GM04503 (cell line): ENCODE measurements at places on chromosomes 1 and 21.

DNA sequence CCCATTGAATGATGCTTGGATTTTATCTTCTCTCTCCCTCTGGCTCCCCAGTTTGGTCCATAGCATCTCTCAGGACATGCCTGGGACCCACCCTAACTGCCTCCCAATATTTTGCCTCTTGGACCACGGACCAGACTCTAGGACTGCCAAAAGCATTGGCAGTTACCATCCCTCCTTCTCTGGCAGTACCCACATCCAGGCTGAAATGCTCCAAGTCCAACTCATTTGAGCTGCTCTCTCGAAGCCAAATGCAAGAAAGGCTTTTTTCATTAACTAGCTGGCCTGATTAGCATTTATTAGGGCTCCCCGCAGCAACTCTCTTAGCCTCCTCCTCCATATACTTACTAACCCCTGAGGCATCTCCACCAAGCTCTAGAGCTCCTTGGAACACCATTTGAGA, 140.0 kb upstream of the GRIK3 start:
- no peak for DNase-seq

DNA sequence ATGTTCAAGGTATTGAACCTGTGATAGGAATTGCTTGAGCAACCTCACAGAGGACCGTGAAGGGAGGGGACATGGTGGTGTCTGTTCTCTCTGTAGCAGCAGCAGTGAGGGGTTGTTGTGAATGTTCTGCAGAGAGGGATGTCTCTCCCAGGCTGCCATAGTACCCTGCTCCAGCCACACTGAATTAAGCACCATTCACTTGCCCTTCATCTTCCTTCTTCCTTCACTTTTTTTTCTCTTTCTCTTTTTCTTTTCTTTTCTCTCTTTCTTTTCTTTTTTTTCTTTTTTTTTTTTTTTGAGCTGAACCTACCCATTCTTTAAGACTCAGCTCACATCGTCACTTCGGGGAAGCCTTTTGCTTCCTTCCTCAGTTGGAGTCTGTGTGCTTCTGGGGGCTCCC, 89.5 kb downstream of the CNIH3 start:
- DNase-seq = no peak

DNA sequence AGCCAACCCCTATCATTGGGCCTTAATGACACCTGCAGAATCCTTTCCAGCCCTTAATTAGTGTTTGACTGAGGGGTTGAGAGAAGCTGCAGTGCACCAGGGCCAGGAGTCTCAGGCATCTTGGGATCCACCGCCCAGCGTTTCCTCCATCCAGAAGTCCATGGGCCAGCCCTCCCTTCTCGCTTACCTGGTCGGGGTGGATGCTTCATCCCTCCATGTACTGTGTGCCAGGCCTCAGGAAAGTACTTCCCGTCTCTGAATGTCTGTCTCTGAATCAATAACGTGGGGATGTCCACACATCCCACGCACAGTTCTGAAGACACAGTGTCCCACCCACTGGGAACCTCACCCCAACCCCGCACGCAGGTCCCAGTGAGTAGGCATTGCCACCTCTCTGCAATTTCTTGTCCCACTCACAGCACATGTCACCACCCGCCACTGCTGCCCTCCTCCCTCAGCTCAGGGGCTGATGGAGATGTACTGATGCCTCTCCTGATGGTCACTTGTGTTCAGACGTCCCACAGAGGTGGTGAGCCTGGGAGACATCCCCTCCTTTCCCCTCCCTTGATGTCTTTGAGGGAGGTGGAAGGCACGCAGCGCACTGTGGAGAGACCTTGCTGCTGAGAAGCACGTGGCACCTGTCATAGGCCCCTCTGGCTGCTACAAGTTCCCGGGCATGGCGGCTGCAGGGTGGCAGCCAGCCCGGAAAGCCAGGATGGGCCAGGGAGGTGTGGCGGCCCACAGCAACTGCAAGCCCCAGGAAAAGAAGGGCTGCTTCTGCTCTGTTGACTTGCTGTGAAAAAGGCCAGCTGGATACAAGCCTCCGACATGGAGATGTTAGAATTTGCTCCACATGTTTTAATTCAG, 29.4 kb upstream of the PRSS38 start:
- no peak for DNase-seq

DNA sequence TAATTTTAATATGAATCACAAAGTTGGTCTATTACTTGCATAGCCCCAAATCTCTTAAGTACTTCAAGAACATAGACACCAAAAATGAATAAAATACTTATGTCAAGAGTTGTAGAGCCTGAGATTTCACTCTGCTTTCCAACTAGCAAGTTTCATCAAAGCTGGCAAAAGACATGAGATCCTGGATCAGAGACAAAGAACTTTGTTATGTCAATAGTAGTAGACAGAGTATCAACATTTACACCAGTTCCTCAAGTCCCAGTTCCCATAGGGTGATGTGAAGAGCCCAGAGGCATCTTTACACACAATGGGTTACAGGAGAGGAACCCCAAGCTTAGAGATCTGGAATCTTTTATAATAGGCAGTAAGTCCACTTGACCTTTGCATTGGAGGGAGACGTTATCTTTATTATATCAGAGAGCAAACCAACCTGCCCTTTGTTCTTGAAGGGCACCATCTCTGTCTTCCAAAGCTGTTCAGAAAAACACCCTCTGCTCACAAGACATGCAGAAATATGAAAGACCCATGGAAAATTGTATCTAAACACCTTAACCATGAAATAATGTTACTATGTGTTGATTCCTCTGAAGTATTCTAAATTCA, 174.4 kb upstream of the GALNT2 start:
- no peak for DNase-seq

DNA sequence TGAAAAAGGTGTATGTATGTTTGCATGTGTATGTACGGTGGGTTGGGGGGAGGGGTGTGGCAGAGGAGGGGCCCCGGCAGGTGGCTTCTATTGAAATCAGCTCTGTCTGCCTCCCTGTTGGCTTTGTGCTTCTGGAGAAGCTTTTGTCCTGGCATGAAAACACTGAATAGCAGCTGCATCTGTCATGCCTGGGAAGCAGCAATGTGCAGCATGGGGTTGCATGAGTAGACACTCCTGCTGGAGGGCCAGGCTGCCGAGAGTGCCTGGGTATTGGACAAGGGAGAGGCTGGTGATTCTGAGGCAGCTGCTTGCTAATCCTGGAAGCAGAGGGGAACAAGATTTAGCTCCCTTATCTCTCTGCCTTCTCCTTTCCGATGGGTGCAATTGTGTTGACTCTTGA, 20.5 kb downstream of the MAPKAPK2 start:
- no peak for DNase-seq
